ENCODE measurements at places on chromosomes 5 and 9.

DNA sequence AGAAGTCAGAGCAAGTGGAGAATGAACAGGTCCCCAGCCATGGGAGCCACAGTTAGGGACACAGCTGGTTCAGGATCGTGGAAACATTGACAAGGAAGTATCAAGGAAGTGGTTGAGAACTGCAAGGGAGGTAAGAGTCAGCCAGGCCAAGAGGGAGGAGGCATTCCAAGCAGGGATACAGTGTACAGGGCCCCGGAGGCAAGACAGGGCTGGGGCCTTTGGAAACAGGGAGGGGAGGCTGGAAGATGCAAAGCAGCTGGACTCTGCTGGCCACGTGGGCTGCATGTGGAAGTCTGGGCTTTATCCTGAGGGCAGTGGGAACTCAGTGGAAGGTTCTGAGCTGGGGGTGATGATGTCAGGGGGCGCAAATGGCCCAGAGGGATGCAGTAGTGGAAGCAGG lies 14.2 kb downstream of the CCDC180 start:
- no peak for DNase-seq

DNA sequence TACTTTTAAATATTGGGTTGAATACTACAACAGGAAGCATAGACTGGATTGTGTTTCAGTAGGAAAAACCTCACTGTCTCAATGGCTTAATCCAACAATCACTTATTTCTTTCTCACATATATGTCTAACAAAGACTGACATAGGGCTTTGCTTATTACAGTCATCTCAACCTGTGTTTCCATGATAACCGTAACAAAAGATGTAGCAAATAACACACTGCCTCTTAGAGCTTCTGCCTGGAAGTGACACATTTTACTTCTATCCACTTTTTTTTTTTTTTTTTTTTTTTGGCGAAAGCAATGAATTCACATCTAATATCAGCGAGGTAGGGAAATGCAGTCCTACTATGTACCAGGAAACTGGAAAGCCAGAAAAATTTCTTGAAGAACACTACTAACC lies 204.9 kb upstream of the CDKN2B start:
- DNase-seq, result no peak

DNA sequence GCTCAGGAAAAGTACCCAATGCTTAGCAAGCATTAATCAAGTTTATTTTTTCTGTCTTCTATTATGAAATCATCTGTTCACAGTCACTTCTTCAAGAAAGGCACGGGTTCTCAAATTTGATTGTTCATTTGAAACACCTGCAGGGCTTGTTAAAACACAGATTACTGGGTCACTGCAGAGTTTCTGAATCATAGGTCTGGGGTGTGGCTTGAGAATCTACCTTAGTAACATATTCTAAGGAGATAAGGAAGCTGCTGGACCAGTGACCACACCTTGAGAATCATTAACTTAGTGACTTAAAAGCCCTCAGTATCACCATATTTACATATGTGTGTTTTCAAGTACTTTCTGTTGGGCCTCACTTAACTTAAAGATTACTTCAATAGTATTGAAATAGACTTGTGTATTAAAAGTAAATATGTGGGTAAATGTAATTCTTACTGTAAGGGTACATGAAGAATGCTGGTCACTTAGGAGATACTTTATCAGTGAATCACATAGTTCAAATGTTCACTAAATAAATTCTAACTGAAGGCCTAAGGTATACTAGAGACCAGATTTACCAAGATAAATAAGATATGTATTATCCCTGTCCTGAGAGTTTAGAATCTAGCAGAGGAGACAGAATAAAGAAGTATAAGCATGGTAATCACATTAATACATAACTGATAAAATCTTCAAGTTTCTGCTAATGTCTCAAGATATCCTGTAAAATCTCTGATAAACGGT lies 1342.1 kb upstream of the C9orf72 start:
- no peak for DNase-seq

DNA sequence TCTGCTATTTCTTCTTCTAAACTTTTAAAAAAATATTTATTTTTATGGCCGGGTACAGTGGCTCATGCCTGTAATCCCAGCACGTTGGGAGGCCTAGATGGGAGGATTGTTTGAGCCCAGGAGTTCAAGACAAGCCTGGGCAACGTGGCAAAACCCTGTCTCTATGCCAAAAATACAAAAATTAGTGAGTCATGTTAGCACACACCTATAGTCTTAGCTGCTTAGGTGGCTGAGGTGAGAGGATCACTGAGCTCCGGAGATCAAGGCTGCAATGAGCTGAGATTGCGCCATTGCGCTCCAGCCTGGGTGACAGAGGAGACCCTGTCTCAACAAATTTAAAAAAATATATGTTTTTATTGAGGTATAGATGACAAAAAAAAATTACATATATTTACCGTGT lies 5.6 kb downstream of the AP3S1 start:
- DNase-seq, result no peak

DNA sequence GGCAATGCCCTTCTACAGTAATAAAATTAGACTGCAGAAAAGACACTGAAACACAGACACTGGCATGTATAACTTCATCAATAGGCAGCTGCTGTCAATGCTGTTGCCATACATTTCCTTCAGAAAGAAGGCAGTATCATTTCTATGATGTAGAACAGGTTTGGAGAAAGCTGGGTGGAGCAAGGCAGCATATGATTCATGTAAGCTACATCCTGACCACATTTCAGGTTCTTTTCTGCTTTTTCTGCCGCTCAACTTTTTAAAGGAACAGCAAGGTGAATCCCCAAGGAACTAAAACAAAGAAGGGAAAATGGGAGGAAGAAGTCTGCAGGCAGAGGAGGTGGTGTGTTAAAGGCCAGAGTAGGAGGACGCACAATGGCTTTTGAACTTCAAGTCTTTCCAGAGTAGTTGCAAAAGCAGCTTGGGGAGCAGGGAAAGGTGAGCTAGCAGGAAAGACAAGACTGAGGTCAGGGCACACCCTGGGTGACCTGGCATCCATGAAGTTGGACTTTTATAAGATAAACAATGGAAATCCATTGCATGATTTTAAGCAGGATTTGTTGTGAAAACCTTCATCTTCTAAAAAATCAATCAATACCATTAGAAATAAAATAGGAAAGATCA lies 142.1 kb downstream of the MED10 start:
- no peak for DNase-seq

- no peak for DNase-seq
Measured at GRCh38 chr5:68187268-68188055, 28.1 kb upstream of the PIK3R1 start.

DNA sequence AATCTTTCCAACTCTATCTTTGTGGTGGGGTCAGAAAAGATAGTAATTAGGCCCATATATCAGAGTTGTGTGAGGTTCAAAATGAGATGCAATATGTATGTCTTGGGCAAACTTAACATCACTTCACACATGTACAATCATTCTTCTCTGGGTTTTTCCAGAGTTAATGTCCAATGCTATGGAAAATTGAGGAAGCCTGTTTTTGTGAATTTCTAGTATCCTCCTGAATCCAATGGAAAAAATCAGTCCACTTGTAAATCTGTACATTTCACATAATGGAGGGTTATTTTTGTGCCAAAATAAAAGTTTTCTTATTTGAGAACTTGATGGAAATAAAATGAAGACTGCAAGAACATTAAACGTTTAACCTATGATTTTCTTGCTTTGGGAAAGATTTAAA lies 155.6 kb upstream of the SEMA6A start:
- DNase-seq, result no peak

GRCh38 chr5:94481059-94481458 lies 137.3 kb downstream of the KIAA0825 start:
- no peak for DNase-seq

GRCh38 chr5:41695920-41696582 lies 174.2 kb downstream of the OXCT1 start:
- DNase-seq, result no peak

- DNase-seq, result no peak
Measured at GRCh38 chr9:37967761-37968080, 63.8 kb upstream of the SLC25A51 start.

GRCh38 chr5:117041926-117042595 lies 467.4 kb upstream of the SEMA6A start:
- no peak for DNase-seq

DNA sequence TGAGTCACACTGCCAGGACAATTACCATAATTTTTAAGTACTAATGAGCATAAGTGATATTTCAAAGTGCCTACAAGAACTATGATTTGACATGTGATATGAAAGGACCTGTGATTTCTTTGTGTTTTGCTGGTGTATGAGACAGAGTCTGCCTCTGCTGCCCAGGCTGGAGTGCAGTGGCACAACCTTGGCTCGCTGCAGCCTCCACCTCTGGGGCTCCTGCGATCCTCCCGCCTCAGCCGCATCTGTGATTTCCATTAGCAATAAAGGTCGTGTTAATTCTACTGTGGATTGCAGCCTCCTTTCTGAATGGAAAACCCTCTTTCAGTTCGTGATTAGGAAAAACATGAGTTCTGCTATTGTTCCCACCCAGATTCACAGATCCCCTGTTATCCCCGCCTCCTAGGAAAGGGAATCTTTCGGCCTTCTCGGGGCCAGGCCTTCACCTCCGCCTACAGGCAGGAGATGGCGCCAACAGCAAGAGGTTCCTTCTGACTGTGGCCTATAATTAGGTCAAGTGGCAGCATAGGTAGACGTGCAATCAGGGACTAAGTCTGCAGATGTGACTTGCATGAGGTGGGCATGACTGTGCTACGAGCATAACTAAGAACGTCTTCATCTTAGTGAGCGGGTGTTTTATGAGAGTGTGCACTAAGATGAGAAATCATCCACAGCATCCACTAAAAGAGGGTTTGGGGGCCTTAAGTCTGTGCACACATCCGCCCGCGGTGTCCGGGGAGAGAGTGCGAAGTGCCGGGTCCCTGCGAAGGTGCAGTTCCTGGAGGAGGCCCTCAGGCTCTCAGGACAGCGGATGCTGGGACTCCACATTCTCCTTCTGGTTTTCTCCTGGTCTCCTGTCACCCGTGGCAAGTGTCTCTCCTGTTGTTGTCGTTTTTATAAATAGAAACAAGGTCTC lies 23.1 kb downstream of the TRIM7 start:
- no peak for DNase-seq

GRCh38 chr5:58185397-58185796 lies 274.5 kb downstream of the PLK2 start:
- DNase-seq, result no peak

- no peak for DNase-seq
Measured at GRCh38 chr5:169089343-169089742, 211.6 kb downstream of the SLIT3 start.
